ENCODE measurements at places on chromosomes 13 and 19.

GRCh38 chr13:86684402-86684801 is 885.2 kb upstream of the SLITRK6 start:
- no peak for DNase-seq

DNA sequence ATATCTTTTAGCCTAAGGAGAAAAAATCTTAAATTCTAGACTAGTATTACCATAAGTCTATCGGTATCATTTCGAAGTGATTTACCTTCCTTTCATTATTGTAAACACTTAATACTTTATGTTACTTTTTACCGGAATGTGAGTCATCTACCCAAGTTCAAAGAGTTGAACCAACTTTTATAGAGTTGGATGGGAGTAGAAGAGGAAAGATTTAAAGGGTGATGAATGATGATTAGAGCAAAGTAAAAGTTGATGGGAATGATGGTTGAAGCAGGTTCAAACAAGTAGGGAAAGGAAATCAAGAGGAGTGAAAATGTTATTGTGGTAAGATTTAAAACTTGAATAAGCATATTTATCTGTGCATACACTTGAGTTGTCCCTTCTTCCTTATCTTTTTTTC is 11.3 kb upstream of the LPAR6 start:
- DNase-seq, result no peak

- no peak for DNase-seq
Observed at GRCh38 chr19:4049432-4049831, 17.3 kb downstream of the ZBTB7A start.

GRCh38 chr19:40638327-40638726 is 37.2 kb downstream of the LTBP4 start:
- DNase-seq, result no peak

DNA sequence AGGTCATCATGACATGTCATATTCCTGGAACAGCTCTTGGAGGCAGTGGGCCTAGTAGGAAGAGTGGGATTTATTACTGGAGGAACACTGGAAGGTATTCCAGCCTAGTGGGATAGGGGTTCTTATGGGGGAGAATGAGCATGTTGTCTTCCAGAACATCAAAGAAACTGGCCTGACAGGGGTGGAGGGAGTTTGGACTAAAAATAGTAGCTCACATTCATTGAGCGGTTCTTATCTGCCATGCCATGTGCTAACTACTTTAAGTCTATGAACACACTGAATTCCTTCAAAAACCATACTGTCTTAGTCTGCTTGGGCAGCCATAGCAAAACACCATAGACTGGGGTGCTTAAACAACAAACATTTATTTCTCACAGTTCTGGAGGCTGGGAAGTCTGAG is 413.6 kb downstream of the HS6ST3 start:
- DNase-seq, result no peak

DNA sequence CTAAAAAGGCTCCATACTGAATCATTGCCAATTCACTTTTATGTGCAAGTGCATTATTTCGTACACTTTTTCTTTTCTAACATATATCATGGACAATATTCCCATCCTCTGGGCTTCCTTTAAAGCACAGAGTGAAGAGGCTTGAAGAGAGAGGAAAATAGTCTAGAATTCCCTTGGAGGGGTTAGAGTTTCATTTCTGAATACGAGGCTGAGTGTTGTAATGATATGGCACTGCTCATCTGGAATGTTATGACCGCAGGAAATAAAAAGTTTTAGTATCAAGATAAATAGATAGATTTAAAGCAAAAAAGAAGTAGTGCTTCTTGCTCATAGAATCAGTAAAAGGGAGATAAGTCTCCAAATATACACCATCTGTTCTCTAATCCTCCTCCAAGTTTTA is 412.3 kb upstream of the SLITRK1 start:
- no peak for DNase-seq

DNA sequence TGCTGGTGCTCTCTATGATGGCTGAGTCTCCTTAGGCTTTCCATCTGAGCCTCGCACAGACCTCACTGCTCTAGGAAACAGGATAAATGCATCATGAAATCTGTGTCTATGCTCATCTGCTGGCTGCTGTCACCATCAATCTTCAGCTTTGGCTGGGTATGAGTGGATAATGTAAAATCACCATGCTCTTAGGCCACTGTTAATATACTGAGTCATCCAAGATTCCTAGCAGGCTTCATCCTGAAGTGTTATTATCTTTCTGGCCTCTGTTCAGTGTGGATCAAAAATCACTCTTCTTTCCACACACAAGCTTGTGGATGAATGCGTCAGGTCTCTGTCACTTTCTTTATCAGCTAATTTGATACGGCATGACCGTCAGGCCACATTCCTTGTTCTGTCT is 317.4 kb downstream of the NALCN start:
- DNase-seq, result no peak

GRCh38 chr13:106491928-106492587 is 43.4 kb downstream of the EFNB2 start:
- no peak for DNase-seq

GRCh38 chr13:95234242-95234641 is 67.0 kb downstream of the ABCC4 start:
- no peak for DNase-seq

- DNase-seq, result no peak
Observed at GRCh38 chr13:32060401-32060878, 28.9 kb downstream of the FRY start.

DNA sequence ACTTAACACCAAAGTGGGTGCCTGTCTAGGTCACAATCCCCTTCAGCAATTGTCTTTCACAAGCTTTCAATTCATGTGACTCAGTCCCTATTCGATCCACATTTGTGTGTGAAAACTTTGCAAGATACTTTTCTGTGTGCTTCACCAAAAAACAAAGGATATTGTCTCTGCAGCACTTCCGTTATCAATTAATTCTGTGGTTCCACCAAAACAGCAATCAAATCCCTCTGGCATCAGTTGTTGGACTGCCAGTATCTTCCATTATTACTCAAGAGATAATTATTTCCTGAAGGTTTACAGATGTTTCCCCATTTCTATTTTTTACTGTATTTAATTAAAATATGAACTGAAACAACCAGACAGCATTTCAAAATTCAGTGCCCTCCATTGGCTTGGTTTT is 481.4 kb downstream of the SUCLA2 start:
- DNase-seq, result no peak

DNA sequence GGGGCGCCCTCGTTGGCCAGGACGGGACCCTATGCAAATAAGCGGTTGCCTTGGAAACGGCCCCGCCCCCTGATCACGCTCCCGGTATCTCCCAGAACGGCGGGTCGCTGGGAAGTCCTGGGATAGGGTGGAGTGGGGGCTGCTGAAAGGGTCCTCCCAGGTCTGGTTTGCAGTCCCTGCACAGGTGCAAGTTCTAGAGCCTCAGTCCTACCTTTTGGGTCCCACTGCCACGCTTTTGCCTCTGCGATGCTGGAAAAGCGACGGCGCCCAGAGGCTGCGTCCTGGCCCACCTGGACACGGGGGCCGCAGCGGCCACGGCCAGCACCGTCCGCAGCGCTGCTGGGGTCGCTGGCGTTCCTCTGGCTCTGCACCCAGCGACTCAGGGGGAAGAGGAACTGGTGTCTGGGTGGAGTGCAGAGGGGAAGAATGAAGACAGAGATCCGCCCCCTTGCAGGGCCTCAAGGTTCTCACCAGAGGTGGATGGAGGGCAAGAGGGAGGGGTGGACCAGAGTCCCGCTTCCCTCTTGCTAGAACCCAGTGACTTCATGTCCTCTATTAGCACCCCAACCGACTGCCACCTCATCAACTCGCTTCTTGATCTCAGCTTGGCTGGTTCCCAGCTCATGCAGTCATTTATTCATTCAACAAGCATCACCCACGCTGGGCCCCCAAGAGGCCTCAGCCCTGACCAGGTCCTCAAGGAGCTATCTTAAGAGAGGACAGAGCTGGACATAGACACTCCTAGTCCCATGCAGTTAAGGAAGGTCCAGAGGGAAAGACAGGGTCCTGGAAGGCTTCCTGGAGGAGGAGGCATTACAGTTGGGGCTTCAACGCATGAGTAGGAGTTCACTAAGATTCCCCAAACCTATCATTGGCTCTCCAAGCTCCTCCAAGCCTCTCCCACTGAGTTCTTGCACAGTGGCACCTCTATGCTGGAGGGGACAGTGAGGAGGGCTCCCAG is at the start of gene LRRC25:
Gene LRRC25 (minus strand): TSS at position 381 of the 961 bp plus-strand sequence. CDS start 659 bp downstream, outside the sequence.
- DNase-seq, result no peak

- no peak for DNase-seq
Observed at GRCh38 chr13:112637017-112637801, 49.3 kb upstream of the TUBGCP3 start.

DNA sequence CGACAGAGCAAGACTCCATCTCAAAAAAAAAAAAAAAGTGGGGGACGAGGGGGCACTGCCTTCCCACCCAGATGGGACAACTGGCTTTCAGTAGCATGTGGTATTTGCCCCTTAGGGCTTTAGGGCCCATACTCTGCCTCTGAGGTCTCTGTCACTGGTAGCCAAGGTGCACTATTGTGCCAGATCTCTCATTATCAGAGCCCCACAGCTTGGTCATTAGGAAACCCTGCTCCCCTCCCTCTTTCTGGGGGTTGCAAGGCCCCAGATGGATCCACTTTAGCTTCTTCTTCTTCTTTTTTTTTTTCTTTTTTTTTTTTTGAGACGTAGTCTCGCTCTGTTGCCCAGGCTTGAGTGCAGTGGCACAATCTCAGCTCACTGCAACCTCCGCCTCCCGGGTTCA is 11.2 kb upstream of the ZNF358 start:
- DNase-seq, result no peak

DNA sequence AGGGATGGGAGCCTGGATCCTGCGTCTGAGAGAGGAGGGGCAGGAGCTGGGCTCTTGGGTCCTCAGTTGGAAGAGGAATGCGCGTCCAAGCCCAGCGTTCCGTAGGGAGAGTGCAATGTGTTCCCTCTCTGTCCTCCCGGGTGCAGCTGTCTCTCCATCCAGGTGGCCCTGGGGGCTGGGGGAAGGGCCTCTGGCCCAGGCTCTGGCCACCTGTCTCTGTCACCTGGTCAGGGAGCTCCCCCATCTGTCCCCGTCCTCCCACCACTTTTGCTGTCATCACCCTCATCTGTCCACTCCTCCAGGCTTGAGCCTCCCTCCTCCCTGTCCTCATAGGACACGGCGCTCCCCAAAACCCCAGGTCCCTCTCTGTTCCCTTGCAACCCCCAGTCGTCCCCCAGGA is 3.7 kb upstream of the SBK2 start:
- no peak for DNase-seq

- no peak for DNase-seq
Observed at GRCh38 chr13:75533861-75534260, 3.8 kb downstream of the COMMD6 start.

GRCh38 chr19:44686896-44687295 is 12.1 kb upstream of the CEACAM16 start:
- no peak for DNase-seq

- no peak for DNase-seq
Observed at GRCh38 chr13:54150851-54151250, 1122.2 kb downstream of the OLFM4 start.

GRCh38 chr13:50711996-50712395 is 131.5 kb downstream of the DLEU7 start:
- DNase-seq, result no peak

GRCh38 chr13:90414691-90415596 is 932.5 kb upstream of the MIR17HG start:
- no peak for DNase-seq

GRCh38 chr13:44362394-44363040 is 11.1 kb upstream of the SERP2 start:
- no peak for DNase-seq

GRCh38 chr19:13001502-13002165 is 6.4 kb downstream of the NFIX start:
- DNase-seq, result no peak

DNA sequence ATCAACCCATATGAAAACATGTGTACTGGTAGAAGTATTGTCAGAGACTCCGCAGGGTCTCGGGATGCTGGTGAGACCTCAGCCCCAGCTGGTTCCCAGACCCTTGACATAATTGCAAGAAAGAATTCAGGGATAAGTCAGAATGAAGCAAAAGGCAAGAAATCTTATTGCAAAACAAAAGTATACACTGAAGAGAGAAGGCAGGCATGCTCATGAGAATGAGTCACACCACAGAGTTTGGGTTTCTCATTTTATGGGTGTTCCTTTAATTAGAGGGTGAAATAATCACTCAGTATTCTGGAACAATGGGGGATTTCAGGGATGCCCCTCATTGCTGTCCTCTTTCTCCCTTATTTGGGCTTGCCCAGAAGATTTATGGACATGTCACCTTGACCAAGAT is 1423.8 kb upstream of the MIR17HG start:
- no peak for DNase-seq

DNA sequence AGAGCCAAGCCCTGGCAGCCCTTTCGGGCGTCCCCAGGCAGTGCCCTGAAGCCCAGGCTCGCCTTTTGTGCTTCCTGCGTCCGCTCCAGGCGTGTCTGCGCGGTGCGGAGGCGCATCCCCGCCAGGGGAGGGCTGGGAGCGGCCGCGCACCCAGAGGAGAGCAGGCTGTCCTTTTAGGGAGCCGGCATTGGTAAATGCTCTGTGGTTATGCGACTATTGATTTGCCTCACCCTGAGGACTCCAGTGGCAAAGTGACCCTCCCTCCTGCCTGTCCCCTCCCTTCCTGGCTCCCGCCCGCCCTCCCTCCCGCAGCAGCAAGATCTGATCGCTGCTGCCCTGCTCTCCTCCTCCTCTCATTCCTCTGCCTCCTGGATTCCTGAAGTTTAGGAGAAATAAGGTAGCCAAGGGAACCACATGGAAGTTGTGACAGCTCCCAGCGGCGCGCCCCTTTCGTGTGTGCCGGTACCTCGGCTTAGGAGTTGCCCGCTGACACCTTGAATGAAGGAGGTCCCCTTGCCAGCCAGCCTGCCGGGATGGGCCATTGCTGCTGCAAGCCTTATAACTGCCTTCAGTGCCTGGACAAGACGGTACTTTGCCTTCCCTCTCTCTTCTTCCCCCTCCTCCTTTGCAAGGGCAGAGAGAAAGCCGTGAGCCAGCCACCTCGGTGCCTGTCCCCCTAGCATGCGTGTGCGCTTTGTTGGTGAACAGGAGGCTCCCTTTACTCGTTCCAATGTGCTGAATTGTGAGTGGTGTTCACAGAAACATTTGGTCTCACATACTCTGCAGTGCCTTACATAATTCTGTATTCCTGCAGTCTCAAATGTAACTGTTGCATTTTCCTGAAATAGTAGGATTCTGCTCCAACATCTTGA is 166.9 kb downstream of the SLC7A1 start:
- DNase-seq, result no peak

- DNase-seq, result no peak
Observed at GRCh38 chr19:23002690-23003422, at the start of gene ZNF728. Gene ZNF728, minus strand, starts transcription at chr19:23003176. Its CDS starts 146 bp downstream, at chr19:23003030.

DNA sequence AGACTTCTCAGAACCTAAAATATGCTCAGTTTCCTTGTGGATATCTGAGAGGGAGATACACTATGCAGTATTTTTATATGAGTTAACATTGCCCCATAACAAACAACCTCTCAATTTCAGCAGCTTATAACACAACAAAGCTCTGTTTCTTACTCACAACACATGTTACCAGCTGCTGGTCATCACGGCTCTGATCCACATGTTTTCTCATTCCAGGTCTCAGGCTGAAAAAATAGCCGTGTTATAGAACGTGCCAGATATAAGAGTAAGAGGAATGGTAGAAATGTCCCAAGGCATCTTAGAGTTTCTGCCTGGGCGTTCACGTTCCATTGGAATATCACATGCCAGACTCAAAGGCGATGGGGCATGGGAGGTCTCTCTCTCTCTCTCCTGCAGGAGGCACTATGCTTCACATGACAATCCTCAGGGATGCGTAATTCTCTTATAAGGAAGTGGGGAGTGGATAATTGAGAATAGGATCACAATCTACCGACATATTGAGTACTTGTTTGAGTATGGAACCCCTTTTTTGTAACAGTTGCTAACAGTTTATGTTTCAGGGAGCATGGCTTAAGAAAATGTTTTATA is 246.6 kb downstream of the NHLRC3 start:
- DNase-seq, result no peak

GRCh38 chr13:34733721-34734120 is 208.3 kb upstream of the NBEA start:
- DNase-seq, result no peak

All from stimulated activated CD8-positive, alpha-beta memory T cell treated with anti-CD3 and anti-CD28 coated beads, Interleukin-7, amount 100 ng/mL, for 1 hour (primary cell).